Right ventricle myocardium inferior (tissue), 1 donor: ENCODE measurements at places on chromosomes 11 and 22. TPM values are rescaled to one million over a fixed set of nuclear protein-coding genes. Genes with fewer than 3 reads are reported as not detected.

GRCh38 chr11:67271541-67272284, 5.4 kb downstream of the GRK2 start:
- no peak for DNase-seq

- DNase-seq, result no peak
Measured at GRCh38 chr11:70577258-70577603, 178.9 kb downstream of the CTTN start.

DNA sequence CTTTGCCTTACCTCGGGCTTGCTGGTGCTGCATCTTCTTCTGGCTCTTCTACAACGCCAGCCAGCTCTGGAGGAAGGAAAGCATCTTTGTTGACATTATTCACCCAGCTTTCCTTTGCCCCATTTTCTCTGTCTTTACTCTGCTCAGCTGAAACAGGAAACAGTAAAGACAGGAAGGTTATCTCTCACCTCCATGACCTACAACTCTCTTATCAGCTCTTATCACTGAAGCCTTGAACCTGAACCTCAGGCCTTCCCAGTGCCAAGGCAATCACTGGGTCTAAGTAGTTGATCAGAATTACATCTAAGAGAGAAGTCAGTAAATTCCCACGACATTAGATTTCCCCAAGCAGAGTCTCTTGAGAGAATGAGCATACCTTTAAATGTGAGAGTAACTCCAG, 59.6 kb upstream of the CCDC89 start:
- no peak for DNase-seq

DNA sequence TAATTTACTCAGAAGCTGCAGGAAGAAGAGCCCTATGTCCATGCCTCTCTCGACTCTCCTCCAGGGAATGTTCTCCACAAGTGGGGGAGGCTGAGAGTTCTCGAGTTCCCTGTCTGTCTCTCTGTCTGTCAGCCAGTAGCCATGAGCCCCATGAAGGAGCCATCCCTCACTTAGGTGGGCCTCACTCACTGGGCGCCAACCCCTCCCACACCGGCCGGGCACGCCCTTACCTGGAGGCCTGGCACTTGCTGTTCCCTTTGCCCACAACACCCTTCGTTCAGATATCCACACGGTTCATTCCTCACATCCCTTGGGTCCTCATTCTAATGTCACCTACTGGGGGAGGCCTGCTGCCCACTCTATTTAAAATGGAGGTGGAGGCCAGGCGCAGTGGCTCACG, 14.2 kb upstream of the IL10RA start:
- no peak for DNase-seq

DNA sequence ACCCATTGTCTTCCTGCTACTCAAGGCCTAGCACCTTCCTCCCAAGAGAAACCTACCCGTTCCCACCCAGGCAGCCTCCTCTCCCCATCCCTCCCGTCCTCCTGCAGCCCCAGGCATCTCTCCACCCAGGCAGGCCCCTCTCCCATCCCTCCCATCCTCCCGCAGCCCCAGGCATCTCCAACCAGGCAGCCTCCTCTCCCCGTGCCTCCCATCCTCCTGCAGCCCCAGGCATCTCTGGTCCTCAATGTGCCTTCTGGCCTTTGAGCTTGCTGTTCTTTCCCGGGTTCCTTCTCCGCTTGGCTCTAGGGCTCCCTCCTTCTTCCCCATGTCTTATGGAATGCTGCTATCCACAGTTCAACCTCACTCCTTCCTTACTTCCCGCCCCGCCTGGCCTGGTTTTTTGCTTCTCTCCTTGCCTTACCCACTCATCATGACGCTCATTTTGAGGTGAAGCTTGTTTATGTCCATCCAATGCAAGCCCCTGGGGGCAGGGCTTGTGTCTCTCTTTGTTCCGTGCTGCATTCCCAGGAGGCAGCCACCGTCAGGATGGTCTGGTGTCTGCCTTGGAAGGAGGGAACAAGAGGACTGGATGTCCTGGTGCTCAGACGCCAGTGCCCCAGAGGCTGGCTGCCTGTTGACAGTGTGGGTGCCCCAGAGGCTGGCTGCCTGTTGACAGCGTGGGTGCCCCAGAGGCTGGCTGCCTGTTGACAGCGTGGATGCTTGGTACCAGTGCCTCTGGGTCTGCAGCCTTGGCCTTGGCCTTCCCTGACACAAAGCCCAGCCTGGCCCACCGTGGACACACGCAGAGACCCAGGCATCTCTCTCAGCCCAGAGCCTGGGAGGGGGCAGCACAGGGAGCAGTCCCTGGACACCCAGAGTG, 815.7 kb downstream of the BRD1 start:
- peak; percentile 61 for DNase-seq

DNA sequence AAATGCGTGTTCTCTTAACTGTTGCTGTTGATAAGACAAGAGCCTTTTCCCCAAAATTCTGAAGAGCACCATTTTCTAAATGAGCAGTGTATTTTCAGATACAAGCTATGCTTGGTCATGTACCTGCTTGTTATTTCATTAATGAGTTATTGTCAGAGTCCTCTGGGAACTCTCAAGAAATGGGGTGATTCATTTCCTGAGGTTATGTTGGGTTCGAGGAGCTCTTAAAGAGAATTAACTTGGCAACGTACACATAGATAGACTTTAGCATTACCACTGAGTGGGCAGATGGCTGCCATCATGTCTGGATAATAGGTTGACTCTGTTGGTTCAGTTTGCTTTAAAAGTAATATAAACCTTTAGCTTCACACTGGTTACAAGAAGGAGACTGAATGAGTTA, 87.9 kb upstream of the SORL1-AS1 start:
- no peak for DNase-seq

- no peak for DNase-seq
Measured at GRCh38 chr11:110447343-110447742, 17.6 kb downstream of the FDX1 start.

DNA sequence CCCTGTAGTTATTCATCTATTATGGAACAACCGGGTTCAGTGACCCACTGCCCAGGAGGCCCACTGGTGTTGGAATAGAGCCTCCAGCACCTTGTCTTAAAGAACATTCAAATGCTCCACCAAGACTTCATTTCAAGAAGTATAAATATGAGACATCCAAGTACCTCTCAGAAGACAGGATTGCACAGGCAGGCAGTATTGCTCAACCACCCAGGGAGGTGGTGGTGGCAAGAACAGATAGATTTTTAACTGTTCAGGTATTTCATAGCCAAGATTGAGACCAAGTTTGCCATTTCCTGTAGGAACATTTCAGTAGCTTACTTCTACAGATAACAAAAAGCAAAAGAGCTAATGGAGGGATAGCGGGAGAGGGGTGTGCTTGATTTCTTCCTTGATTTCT, 78.7 kb downstream of the COMMD9 start:
- no peak for DNase-seq

DNA sequence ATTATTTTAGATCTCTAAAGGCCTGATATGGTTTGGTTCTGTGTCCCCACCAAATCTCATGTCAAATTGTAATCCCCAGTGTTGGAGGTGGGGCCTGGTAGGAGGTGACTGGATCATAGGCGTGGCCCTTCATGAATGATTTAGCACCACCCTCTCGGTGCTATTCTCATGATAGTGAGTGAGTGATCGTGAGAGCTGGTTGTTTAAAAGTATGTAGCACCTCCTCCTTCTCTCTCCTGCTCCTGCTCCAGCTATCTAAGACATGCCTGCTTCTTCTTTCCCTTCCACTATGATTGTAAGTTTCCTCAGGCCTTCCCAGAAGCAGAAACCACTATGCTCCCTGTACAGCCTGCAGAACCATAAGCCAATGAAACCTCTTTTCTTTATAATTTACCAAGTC, 114.1 kb downstream of the SERGEF start:
- DNase-seq, result no peak

DNA sequence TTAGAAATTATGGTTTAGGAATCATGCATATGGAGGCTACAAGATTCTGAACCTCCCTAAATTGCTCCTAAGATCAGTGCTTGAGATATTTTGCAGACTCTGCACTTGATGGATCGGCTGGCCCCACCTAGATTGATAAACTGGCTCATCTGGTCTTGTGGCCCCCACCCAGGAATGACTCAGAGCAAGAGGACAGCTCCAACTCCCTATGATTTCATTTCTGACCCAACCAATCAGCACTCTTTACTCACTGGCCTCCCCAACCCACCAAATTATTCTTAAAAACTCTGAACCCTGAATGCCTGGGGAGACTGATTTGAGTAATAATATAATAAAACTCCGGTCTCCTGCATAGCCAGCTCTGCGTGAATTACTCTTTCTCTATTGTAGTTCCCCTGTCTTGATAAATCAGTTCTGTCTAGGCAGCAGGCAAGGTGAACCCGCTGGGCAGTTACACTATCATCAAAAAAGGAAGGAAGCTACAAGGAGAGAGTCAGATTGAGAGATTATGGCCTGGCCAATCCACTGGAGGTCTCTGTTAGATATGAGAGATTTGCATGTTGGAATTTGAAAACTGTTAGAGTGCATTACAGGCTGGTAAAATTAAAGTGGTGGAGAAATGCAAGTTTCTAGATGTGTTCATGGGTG, 245.8 kb downstream of the CSNK2A3 start:
- DNase-seq, result no peak

DNA sequence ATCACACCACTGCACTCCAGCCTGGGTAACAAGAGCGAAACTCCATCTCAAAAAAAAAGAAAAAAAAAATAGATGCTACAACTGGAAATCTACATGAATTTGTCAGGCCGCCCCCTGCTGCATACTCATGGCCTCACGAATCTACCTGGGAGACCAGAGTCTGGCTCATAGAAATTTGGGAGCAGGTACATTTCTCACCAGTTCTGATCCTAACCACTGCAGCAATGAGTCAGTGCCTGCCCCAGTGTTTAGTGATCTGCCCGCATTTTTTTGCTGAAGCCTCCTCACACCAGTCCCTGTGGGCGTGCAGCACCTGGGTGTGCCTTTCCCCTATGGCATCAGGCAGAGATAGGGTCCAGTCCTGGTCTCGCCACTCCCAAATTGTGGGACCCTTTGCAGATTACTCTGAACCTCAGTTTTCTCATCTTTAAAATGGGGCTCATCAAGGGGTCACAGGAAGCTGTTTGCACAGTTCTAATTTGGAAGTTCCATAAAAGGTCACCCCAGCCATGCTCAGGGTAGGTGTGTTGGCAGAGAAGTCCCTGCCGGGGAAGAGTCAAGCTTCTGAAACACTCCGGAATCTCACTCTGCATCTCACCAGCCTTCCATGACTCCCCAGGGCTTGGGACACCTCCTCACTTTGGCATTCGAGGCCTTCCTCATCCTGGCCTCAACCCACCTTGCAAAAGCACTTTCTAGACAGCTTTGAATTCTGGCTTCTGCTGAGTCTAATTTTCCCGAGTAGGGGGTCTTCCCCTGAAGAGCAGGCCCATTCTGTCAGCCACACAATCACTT, 39.3 kb upstream of the LINC01488 start:
- DNase-seq, result no peak

- DNase-seq, result no peak
Measured at GRCh38 chr11:19326499-19326898, 85.8 kb upstream of the E2F8 start.

DNA sequence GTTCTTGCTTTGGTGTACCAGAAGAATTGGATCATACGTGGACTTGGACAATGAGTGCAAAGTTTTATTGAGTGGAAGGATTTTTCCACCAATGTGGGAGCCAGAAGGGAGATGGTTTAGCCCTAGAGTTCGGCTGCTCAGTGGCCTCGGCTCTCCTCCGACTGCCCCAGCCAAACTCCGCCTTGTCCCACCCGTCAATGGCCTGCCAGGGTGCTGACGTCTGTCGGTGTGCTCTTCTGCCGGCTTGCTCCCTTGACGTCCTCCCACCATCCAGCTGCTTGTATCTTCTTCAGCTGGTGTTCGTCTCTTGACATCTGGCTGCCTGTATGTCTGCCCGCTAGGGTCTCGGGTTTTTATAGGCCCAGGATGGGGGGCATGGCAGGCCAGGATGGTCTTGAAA, 154.8 kb downstream of the APOL5 start:
- DNase-seq, result peak; percentile 79

- no peak for DNase-seq
Measured at GRCh38 chr11:18191376-18191775, 18.7 kb downstream of the MRGPRX4 start.

DNA sequence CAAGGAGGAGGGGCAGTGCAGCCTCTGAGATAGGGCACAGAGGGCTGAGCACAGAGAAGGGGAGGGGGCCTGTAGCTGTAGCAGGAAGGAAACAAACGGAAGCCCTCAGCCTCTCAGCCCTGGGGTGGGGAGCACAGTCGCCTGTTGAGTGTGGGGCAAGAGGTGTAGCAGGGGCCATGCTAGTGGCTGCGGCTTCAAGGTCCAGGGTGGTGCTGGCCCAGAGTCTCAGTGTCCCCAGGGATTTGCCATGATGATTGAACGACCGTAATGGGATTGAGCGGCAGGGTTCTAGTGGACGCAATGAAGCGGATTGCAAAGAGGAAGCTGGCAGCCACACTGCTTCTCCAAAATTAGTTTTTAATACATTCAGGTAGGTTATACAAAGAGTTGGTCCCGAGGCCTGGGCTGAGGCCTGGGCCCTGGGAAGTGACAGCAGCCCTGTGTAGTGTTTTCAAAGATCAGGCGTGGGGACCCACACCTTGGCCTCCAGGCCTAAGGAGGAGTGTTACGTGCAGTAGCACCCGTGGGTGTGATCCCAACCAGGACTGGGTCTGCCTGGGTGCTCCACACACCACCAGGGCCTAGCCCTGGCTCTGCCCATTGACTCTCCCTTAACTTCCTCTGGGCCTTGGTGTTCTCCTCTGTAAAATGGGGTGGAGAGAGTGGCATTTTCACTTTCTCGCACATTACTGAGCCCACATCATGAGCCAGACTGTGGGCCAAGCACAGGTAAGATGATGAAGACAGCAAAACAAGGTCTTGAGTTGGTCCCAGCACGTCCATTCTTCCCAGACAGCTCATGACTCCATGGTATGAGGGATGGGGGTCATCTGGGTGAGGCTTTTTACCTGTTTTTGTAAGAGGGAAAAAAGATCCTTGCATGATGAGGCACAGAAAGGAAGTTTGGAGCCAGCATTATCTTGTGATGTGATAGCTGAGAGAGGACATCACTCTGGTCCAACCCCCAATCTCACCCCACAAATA, 13.1 kb downstream of the LRRC32 start:
- peak; percentile 53 for DNase-seq

DNA sequence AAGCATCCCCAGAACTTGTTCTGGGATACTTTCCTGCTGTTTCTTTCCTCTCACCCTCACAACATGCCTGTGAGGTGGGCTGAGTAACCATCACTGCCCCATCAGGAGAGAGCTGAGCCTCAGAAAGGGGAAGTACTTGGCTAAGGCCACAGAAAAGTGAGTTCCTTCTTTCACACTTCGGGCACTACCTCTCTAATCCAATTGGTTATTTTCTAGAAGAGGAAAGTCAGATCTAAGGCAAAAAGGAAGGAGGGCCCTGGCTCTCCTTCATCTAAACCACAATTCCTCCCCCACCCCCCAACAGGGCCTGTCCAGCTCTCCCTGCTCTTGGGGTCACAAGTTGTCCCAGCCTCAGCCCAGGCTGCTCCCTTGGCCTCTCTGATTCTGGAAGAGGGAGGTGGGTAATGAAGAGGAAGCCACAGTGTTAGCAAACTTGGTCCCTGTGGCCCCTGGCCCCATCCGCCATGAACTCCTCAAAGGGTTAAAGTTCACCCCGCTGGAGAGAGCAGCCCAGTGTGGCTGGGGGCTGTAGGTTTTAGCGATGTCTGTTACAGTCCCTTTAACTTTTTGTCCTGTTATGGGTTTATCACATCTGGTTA, 34.0 kb downstream of the SLC22A12 start:
- no peak for DNase-seq

Gene SCN3B
- total RNA-seq, result 1.2 TPM

Gene PPP1R14B
- total RNA-seq, result 129 TPM

Gene CASP1
- total RNA-seq, result 11.9 TPM

Gene SMCO4
- 45.3 TPM for total RNA-seq

Gene ACR
- 0.27 TPM for total RNA-seq

Gene TESMIN
- total RNA-seq, result 0.27 TPM

Gene CRYBA4
- not detected for total RNA-seq

Gene ADM2
- total RNA-seq, result not detected

Gene KRTAP5-10
- total RNA-seq, result not detected
